Karpas-422 (cell line): ENCODE measurements at places on chromosomes 4 and X. TPM values are rescaled to one million over a fixed set of nuclear protein-coding genes. Genes with fewer than 3 reads are reported as not detected.

CXCL8 gene
- total RNA-seq = not detected in 2 replicates

- DNase-seq = no peak
Observed at GRCh38 chr4:137032222-137032621, 500.1 kb downstream of the PCDH18 start.

- DNase-seq = no peak
Observed at GRCh38 chr4:169279108-169279507, 8.4 kb upstream of the SH3RF1 start.

GRCh38 chr4:109985993-109986974, 73.6 kb downstream of the EGF start:
- peak; percentile 71 for DNase-seq

SLC6A14 gene
- not detected in 2 replicates for total RNA-seq

CABS1 gene
- not detected in 2 replicates for total RNA-seq

- no peak for DNase-seq
Observed at GRCh38 chrX:113001836-113002235, 161.2 kb upstream of the AMOT start.

DNA sequence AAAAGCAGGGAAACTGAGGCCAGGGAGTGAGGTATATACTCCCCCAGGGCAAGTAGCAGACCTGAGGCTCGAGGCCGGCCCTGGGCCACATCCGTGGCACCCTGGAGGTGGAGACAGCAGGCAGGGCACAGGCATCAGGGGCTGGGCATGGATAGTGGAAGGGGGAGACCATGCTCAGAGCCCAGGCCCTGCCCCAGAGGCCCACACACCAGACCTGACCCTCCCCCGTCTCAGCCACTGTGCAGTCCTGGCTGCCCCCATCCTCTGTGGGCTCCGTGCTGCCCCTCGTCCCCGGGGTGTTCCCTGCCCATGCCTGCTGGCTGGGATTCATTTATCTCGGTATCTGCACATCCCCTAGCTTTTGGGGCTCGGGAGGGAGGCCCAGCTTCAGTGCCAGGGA, 103.1 kb upstream of the NKX1-1 start:
- no peak for DNase-seq

GRCh38 chr4:28890949-28891775, 1829.0 kb upstream of the PCDH7 start:
- no peak for DNase-seq

RASGEF1B gene
- 1.2 and 1.6 TPM in 2 replicates for total RNA-seq

GRCh38 chr4:140186651-140187315, 32.8 kb upstream of the MAML3 start:
- DNase-seq = no peak

DNA sequence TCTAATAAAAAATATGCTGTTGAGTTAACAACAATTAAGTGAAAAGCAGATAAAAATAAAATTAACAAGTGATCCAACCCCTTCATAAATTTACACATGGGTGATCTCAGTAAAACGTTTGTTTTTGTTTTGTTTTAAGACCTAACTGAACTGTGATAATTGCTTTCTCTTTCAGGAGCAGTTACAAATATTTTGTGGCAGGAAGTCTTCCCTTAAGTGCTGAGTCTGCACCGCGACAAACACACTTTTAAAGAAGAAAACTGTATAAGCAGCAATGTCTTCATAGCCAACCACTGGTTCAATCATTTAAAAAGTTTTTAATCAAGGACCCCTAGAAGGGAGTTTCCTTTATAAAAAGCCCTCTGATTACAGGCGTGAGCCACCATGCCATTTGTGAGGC, 53.7 kb upstream of the NFKB1 start:
- DNase-seq = no peak

DNA sequence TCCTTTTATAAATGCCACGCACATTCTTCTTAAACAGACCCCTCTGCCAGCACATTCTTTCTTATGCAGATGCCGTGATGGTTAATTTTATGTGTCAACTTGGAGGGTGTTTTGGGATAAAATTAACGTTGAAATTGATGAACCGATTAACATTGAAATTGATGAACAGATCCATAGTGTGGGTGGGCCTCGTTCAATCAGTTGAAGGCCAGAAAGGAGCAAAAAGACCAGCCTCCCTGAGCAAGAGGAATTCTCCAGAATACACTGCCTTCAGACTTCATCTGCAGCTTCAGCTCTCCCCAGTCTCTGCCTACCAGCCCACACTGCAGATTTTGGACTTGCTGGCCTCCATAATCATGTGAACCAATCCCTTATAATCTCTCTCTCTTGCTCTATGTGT, 233.6 kb upstream of the BCOR start:
- no peak for DNase-seq

- no peak for DNase-seq
Observed at GRCh38 chr4:69532886-69533506, 37.3 kb upstream of the UGT2B4 start.

DNA sequence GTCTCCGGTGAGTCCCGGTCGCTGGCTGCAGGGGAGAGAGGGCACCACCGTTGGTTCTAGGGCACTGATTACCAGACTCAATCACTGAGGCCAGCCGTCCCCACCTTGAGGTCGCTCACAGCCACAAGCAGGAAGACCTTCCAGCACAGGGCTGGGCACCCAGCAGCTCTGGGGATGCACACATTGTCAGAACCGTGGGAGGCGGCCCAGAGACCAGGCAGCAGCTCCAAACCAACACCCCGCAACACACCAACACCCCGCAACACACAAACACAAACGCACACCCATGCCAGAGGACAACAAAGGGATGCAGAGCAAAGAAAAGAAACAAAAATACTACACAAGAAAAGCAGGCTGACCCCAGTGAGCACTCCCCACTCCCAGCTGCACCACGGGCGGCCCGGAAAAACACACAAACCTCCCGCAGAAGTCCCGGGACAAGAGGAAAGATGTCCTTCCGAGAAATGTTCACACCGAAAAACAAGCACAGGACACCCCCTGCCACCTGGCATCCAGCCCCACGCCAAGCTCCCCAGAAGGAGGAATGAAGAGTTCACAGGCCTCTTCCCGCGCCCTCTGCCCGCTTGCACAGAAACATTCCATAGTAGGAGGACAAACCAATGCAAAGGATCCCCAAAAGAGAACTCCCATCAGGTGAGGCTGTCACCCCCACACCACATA, 3.2 kb downstream of the HMX1 start:
- DNase-seq = no peak

TEX13C gene
- total RNA-seq = not detected in 2 replicates
